ENCODE measurements at places on chromosomes 6 and 20.

DNA sequence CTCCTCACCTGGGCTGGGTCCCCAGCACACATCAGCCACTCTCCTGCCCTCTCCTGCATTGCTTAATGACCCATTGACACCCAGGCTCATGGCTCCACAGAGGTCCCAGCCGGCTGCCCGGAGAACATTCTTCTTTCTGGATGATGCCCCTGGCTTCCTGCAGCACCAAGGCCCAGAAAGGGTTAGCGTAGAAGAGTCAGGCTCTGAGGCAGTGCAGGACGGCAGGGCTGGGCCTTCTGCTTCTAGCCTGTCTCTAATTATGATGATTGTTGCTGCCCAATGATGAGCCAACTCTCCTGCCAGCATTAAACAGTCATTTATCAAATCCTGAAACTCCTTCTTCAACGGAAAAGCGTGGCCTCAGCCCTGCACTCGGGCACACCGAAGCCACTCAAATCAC, 66.4 kb downstream of the ZNF217 start:
- DNase-seq: no peak

- DNase-seq: peak; percentile 72
Observed at GRCh38 chr20:46011631-46012482, 3.1 kb downstream of the MMP9 start.

- DNase-seq: no peak
Observed at GRCh38 chr20:13117200-13117599, 103.9 kb upstream of the ISM1 start.

GRCh38 chr20:41951615-41952014, 333.4 kb upstream of the CHD6 start:
- no peak for DNase-seq

GRCh38 chr6:156955494-156956183, 178.5 kb downstream of the ARID1B start:
- DNase-seq: no peak

DNA sequence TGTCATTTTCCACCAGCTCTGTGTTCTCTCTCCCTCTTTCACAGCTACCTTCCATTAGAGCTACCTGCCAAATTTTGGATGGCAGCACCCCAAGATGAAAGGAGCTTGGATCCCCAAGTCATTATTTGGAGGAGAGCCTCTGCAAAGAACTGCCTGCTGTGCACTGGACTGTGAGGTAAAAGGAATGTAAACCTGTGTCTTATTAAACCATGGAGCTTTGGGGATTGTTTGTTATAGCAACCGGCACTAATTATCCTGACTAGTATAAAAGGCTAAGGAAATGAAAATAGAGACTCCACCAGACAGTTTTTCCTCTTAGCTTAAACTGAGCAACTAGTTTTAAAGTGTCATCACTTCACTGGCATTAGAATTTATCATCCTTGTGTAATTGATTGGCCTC, 191.6 kb upstream of the DTNBP1 start:
- DNase-seq: no peak

Measured in activated effector memory CD4-positive, alpha-beta T cell treated with anti-CD3 and anti-CD28 coated beads, Interleukin-2, amount 50 U/mL, for 16 hours (primary cell).